ENCODE measurements at places on chromosomes 1 and 21.
A peak's percentile ranks its signal among the peaks of the same experiment; 100 is the strongest.

DNA sequence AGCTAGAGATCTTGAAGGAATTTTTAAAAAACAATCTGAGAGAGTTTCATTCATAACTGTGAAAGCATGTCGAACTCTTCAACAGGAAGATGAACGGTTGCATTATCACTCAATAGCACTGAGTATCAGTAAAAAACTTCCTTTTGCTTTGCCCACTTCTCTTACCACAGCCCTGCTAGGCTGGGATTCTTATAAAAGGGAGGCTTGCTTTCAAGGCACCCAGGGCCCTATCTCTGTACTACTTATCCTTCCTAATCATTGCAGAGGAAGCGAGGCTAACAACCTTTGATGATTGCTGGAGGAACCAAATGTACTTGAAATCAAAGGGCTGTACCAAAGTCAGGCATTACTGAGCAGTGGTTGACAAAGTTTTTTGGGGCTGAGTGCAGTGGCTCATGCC lies 71.2 kb downstream of the SNRPE start:
- no peak for DNase-seq

GRCh38 chr1:67792103-67792502 lies 41.2 kb downstream of the GNG12 start:
- DNase-seq, result peak; percentile 87

- no peak for DNase-seq
Measured at GRCh38 chr1:119947468-119947867, 51.2 kb upstream of the ADAM30 start.

- DNase-seq, result peak; percentile 58
Measured at GRCh38 chr1:153796786-153797659, 21.8 kb downstream of the SLC27A3 start.

- DNase-seq, result no peak
Measured at GRCh38 chr21:38807986-38808385, 2.3 kb downstream of the ETS2 start.

- DNase-seq, result no peak
Measured at GRCh38 chr1:242008826-242009495, 10.1 kb upstream of the MAP1LC3C start.

DNA sequence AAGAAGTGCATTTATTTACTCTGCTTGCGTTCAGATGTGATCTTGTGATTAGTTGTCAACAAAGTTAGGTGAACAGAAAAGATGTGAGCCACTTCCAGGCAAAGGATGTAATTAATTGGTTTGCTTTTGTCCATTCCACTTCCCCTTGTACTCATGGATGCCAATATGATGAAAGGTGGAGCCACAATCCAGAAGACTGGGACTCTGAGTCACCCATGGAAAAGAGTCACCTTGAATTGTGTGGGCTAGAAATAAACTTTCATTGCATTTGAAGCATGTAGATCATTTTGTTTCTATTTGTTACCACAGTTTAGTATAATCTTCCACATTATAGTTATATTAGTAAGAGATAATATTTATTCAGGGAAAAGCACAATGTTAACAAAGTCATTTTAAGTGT lies 684.2 kb downstream of the LTN1 start:
- no peak for DNase-seq

GRCh38 chr1:15008783-15009729 lies 144.5 kb upstream of the TMEM51 start:
- peak; percentile 90 for DNase-seq

DNA sequence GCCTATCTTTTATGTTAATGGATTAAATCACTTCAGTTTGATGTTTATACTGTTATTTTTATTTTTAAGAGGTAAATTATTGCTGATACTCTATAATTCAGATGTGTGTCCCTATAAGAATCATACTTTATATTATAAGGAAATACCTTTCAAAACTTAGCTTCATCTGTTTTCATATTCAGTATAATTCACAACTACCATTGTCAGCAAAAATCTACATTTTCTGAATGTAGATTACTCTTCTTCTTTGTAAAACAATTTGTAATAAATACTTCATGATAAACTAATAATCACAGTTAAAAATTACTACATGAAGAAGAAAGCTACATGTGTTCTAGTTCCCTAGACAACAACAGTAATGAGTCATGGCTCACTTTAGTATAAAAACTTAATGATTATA lies 115.4 kb upstream of the SERTAD4 start:
- no peak for DNase-seq
